ENCODE measurements at places on chromosomes 7 and 10.

DNA sequence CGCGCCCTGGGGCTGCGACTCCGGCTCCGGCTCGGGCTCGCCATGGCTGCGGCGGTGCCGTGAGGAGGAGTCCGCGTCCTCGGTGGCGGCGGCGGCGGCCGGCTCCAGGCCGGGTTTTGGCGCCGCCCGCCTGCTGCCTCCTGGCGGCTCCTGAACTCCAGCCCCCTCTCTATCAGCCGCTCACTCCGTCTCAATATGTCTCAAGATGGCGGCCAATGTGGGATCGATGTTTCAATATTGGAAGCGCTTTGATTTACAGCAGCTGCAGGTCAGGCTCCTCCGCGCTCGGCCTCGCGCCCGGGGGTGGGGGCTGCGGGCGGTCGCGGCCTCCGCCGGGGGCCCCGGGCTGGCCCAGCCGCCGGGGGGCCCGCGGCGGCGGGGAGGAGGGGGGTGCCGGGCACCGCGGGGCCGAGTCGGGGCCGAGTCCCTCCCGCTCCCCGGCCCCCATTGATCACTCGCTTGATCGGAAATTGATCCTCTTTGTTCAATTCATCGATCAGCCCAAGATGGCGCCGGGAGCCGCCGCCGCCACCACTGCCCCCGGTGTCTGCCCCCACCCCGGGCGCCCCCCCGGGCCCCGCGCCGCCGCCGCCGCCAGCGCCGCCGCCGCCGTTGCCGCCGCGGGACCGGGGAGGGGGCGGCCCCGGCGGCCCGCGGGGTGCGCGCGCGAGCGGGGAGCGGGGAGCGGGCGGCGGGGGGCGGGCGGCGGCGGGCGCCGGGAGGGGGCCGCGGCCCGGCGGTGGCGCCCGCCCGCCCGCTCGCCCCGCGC is 1.4 kb upstream of the CUX1 start:
- peak; percentile 75 for DNase-seq

DNA sequence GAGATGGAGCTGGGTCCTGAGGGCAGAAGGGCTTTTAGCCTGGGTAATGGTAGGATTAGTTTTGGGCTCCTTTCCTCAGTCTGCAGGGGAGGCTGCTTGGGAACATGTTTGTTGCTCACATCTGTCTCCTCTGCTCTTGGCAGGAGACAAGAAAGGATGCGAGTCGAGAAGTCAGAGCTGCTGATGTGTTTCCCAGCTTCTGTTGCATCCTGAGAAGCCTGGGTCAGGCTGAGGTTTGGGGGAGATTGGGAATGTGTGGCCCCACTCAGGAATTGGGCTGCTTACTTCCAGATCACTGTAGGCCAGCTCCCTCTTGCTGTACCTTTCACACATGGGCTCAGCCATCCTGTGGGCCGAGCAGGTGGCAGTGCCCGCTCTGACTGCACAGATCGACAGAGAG is 79.2 kb downstream of the CCNY start:
- DNase-seq, result no peak

DNA sequence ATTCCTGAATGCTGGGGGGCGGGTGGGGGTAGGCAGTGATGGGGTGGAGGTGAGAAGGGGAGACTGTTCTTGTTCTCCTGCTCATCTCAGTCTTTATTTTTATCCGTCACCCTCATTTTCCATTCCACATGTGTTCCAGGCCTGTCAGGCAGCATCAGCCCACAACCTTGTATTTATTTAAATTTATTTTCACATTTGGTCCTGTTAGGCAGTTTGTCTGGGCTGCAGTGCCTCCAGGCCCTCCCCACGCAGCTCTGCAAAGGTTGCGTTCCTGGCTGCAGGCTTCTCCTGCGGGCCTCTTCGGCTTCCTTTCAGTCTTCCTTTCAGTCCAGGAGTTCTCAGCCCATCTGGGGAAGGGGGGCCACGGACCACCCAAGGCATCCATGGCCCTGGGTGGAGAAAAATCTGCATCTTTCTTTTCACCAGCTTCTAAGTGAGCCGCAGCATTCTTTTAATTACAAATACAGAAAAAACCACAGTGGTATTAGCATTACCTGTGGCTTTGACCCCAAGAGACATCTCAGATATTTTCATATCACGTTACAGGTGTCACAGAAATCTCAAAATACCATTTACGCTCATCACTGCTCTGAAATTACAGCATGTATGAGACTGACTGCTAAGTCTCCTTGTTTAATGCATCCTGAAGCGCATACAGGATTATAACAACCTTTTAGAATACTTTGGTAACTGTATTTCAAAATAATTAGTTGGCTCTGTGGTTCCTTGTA is 94.0 kb downstream of the C10orf105 start:
- no peak for DNase-seq

GRCh38 chr10:92323079-92323478 is 32.1 kb downstream of the MARCHF5 start:
- DNase-seq, result no peak

DNA sequence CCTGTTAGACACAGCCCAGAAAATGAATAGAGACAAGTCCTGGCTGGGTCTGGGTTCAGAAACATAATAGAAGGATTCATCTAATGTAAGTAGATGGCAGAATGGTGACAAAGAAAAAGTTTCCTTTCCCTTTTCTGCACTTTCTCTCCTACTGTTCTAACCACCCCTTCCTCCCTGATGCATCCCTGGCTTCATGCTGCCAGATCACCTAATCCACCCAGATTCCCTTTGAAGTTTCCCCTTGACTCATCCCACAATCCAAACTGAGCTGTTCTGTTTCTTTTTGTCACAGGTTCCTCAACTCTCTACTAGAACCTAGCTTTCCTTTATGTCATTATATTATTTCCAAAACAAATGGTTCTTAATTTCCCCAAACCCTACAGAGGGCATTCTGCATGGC is 1.1 kb upstream of the MACC1 start:
- no peak for DNase-seq

GRCh38 chr7:11319491-11320274 is 346.0 kb downstream of the PHF14 start:
- no peak for DNase-seq

GRCh38 chr7:22111661-22112060 is 166.0 kb upstream of the CDCA7L start:
- no peak for DNase-seq

GRCh38 chr10:84328418-84329195 is at the start of gene CCSER2:
Gene CCSER2, plus strand, starts transcription at chr10:84328589. Its CDS starts 42,464 bp downstream, at chr10:84371053.
- DNase-seq, result peak; percentile 94

- DNase-seq, result no peak
These were observed 93.8 kb downstream of the ADD3 start for GRCh38 chr10:110101464-110102144.

GRCh38 chr10:49831352-49832035 is 69.4 kb upstream of the OGDHL start:
- no peak for DNase-seq

DNA sequence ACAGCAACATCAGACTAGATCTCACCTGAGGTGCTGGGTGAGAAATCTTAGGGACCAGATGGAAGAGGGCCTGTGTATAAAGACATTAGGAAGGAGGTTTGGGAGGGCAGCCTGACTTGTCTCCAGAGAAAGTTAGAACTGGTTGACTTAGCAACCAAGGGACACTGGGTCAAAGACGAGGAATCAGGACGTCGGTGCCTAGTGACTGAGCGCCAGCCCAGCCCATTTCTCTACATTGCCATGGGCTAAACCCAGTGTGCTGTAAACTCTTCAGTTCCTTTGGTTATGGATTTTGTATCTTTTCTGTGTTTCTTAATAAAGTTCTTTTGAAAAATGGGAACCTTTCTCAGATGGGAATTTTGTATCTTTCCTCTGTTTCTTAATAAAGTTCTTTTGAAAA is 12.3 kb downstream of the TRIM56 start:
- DNase-seq, result no peak

DNA sequence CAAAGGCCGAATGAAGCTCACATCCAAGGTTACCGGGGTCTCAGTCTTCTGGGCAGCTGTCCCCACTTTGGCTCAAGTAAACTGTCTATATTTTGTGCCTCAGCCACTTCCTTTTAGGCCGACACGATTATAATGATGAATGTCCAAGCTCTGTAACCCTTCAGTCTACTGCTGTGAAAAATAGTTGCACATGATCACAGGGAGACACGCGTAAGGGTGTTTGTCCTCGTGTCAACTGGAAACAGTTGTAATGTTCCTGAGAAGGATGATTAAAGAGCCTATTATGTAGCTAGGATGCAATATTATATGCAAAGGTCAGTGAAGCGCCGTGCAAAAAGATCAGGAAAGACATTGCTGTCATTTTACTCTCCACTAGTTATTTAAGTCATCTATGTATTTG is 559.9 kb downstream of the SDK1 start:
- DNase-seq, result no peak

GRCh38 chr10:101902032-101902819 is 58.6 kb upstream of the KCNIP2 start:
- DNase-seq, result no peak

- no peak for DNase-seq
These were observed 674 bp upstream of the FRA10AC1 start for GRCh38 chr10:93703066-93703465.

DNA sequence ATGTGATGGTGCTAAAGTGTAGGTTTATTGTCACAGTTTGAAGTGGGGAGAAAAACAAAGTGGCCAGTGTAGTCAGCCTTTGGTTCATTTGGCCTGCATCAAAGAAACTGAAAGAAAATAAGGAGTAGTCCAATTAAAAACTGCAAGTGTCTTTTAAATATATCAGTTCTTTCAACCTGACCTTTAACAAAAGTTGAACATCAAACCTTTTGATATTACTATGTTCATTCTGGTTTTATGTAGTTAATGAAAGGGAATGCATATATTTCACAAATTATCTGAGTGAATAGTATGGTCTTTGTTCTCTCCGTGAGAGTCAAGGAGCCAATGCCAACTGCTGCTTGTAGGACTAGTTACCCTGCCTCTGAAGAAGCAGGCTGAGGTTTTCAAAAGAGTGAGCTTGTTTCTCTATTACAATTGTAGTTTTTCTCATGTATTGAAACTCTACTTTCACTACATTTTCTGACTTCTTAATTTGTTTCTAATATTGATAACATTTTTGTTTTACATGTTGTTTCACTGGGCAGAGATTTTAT is 1160.8 kb upstream of the LRRTM3 start:
- DNase-seq, result no peak

- DNase-seq, result no peak
These were observed 30.0 kb upstream of the VDAC2 start for GRCh38 chr10:75180592-75180991.

DNA sequence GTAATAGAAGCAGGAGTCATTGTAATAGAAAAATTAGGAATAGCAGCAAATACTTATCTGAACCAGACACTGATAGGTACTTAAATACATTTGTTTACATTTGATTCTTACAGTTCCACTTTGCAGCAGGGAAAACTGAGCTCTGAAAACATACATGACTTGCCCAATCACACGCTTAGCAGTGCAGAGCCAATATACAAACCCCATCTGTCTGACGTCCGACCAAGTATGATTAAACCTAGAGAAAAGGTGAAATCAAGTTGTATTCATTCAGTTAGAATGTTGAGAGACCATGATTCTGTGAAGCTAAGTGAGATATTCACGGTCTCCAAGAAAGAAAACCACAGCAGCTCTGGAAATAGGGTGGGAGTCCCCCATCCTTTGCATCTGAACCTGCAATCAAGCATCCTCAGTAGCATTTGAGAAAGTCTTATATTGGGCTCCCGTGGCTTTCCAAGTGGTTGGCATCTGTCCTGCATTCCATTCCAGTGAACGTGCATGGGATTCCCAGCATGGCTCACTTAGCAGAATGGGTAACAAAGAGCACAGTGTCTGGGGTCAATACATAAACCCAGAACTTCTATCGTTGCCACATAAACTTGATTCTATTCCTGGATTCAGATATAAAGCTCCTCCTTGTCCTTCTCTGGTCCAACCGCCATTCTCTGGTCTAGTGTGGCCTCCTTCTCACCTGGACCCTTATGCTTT is 148.7 kb upstream of the RSU1 start:
- no peak for DNase-seq

GRCh38 chr10:113058523-113059370 is 108.7 kb downstream of the TCF7L2 start:
- DNase-seq, result no peak

DNA sequence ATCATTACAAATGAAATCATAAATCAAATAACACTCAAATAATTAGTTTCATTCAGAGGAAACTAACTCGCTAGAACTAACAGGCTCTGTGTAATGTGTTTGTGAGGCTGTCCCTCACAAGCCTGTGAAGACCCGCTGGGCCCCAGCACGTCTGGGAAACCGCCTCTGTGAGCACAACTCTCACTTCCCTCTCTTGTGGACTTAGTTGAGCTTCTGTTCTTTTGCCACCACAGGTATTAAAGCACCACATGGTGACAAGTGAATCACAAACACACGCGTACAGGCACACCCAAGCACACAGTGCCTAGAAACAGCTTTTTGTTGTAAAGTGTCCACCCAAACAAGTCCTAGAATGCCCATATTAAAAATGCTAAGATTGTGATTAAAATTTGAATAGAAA is 51.0 kb downstream of the ZNF777 start:
- no peak for DNase-seq

DNA sequence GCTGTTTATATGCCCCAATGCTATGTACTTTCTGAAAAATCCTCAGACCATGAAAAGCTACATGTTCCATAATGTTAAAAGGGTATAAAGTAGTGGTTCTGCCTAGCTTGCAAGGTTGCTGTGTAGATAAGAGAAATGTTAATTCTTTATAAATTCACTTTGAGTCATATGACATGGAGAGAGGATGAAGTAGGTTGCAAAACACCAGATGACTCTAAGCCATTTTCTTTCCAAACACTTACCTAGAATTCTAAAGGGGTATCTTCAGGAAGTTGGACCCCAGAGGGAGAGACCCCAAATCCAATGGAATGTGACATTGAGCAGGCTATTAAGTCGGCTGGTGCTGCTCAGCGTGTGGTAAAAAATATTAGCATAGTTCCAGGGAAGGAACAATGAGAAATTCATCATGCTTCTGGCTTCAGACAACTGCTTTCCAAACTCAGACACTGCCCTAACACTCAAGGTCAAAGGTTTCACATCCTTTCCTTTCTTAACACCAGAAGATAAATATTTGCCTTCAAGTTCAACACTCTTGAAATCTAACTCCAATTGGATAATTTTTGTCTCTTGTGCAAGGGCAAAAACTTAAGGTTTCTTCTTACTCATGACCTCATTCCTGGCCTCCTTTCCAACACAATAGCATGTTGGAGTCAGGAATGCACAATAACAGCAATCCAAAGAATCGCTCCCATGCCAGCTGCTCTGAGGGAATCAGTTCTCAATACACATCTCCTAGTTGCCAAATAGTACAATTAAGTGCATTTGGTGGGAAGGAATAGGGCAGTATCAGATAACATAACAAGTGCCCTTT is 100.7 kb upstream of the AFAP1L2 start:
- no peak for DNase-seq

- peak; percentile 66 for DNase-seq
These were observed 805 bp downstream of the RASGEF1A start for GRCh38 chr10:43265799-43266721.

- no peak for DNase-seq
These were observed 897.3 kb downstream of the PCDH15 start for GRCh38 chr10:53903756-53904155.

Measured in activated CD4-positive, alpha-beta memory T cell treated with anti-CD3 and anti-CD28 coated beads, Interleukin-2, amount 10 ng/mL, durations not matched to agents 7 days and 5 days (primary cell).